GM23338 (cell line): ENCODE measurements at places on chromosomes 16 and 17. TPM values are rescaled to one million over a fixed set of nuclear protein-coding genes. Genes with fewer than 3 reads are reported as not detected.

ZDHHC7 gene
- 46.1 and 49.4 TPM in 2 replicates for total RNA-seq

LRRC36 gene
- total RNA-seq: 1.2 TPM in 1 of 2 replicates, not detected in the other

CES1 gene
- not detected in 2 replicates for total RNA-seq

ANKRD11 gene
- total RNA-seq: 114 and 159 TPM in 2 replicates

ATP5PD gene
- 240 and 244 TPM in 2 replicates for total RNA-seq

HAS3 gene
- total RNA-seq: 54.9 and 56.7 TPM in 2 replicates

DNA sequence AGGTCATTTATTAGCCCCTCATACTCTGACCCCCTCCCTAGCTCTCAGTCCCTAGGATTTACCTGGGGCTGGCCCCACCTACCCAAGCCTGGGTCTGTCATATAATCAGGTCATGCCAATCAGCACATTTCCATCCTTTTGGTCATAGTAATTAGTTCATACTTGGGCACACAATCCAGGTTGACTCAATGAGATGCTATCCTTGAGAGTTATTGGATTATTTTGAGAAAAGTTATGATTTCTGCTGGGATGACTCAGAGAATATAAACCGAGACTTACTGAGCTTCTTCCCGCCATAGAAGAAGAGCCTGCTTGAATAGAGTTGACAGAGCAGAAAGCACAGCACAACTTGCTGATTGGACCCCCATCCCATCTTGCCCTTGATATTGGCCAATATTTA is 331.5 kb downstream of the CBLN1 start:
- DNase-seq: no peak

GRCh38 chr16:50335196-50335958 is 33.4 kb downstream of the BRD7 start:
- DNase-seq: no peak

GRCh38 chr16:680625-680945 is 375 bp downstream of the STUB1 start:
- DNase-seq: no peak

DNA sequence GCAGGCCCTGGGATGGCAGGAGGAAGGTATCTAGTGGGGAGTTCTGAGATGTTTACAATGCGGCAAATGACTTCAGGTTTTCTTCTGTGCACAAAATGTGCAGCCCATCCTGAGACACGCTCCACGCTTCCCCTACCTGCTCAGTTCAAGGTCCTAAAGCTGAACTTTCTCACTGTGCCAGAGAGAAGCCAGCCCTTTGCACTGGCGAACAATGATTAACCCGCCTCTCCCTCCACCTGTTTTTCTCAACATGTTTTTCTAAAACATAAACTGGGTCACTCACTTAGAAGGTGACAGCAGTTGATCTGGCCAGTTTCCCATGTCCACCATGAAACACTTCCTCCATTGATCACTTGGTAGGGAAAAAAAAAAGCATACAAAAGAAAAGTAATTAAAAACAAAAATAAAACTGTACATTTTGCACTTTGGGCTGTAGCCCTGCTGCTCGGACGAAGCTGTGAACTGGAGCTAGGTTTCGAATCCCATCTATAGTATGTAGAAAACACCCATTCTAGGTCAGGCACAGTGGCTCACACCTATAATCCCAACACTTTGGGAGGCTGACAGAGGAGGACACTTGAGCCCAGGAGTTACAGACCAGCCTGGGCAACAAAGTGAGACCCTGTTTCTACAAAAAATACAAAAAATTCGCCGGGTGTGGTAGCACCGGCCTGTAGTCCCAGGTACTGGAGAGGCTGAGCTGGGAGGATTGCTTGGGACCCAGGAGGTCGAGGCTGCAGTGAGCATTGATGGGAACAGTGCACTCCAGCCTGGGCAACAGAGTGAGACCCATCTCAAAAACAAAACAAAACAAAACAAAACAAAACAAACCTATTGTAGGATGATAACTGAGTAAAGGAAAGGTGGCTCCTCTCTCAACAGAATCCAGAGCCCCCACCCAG is 6.1 kb upstream of the G6PC1 start:
- DNase-seq: no peak

DNA sequence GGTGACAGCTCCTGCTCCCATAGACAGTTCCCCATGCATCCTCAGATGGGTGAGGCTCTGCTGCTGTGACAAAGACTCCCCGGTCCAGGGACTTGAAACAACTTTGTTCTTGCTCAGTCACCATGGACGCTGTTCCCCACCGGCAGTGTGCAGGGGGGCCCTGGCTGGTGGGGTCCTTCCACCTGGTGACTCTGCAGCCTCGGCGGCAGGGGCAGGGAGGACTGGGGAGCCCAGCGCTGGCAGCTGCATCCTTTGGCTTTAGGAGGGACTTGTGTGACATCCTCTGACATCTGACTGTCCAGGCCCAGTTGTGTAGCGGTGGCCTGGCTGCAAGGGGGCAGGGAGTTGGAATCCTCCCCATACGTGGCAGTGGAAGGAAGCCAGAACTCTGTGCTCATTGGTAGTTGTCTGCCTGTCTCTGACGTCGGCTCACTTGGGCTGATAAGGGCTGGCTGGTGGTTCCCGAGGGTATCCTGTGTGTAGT is 107.3 kb downstream of the CMIP start:
- no peak for DNase-seq

GRCh38 chr17:70405492-70406220 is 236.3 kb downstream of the KCNJ2 start:
- DNase-seq: no peak

DNA sequence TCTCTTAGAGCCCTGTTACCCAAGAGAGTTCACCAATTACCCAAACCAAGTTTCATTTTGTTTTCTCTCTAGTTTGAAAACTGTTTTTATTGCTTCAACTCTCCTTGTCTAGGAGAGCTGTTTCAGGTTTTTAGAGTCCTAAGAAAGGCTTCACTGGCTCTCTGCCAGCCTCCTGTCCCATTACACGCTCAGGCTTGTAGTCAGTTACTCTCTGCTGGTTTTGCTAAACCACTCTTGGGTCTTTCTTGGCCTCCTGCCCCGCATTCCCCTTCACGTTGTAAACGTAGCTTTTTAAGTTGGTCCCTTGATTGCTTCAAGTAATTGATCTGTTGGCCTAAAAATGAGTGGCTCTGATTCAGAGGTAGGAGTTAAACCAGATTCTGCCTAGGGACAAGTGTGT is 529.1 kb downstream of the MAF start:
- DNase-seq: no peak

GRCh38 chr16:72210072-72210471 is 38.1 kb upstream of the PMFBP1 start:
- no peak for DNase-seq

DNA sequence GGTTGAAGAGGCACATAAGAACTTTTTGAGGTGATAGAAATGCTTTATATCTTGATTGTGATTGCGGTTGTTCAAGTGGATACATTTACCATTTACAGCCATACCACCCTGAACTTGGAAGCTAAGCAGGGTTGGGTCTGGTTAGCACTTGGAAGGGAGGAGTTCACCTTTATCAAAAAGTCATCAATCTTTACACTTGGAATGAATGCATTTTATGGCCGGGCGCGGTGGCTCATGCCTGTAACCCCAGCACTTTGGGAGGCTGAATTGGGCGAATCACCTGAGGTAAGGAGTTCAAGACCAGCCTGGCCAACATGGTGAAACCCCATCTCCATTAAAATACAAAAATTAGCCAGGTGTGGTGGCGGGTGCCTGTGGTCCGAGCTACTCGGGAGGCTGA is 9.5 kb upstream of the GJD3 start:
- no peak for DNase-seq

DNA sequence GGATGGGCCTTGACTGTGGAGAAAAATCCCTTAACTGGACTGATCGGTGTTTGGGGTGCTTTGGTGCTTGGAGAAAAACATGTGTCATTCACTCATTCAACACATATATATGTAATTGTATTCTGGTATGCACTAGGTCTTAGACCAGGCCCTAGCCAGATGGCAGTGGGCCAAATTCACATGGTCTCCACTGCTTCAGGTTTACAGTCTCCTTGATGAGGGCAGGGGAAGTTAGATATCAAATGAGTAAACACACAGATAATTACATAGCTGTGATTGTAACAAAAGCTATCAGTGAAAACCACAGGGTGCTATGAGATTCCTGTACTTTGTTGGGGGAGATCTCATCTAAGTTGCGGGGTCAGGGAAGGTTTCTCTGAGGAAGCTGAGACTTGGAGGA is 78.8 kb downstream of the WWP2 start:
- DNase-seq: no peak

GRCh38 chr16:10339777-10340732 is 45.8 kb upstream of the ATF7IP2 start:
- DNase-seq: no peak

DNA sequence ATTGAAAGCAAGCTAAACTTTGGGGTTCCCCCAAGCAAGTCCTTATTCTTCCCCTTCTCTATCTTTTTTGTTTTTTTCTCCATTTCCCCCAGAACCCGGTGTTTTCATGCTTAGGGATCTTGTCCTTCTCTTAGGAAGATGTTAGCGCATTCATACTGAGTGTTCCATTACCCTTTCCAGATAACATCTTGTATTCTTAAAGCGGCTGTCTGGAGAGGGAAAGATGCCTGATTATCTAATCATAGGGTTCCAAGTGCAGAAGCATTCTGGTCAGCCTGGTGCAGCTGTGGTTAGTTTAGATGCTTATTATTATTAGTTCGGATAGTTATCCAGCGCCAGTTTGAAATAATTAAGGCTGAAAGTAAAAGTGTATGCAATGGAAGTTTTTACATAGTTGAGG is 2.0 kb downstream of the TOM1L1 start:
- no peak for DNase-seq

- peak; percentile 80 for DNase-seq
These were observed 2.2 kb downstream of the RAB26 start for GRCh38 chr16:2150418-2151187.

DNA sequence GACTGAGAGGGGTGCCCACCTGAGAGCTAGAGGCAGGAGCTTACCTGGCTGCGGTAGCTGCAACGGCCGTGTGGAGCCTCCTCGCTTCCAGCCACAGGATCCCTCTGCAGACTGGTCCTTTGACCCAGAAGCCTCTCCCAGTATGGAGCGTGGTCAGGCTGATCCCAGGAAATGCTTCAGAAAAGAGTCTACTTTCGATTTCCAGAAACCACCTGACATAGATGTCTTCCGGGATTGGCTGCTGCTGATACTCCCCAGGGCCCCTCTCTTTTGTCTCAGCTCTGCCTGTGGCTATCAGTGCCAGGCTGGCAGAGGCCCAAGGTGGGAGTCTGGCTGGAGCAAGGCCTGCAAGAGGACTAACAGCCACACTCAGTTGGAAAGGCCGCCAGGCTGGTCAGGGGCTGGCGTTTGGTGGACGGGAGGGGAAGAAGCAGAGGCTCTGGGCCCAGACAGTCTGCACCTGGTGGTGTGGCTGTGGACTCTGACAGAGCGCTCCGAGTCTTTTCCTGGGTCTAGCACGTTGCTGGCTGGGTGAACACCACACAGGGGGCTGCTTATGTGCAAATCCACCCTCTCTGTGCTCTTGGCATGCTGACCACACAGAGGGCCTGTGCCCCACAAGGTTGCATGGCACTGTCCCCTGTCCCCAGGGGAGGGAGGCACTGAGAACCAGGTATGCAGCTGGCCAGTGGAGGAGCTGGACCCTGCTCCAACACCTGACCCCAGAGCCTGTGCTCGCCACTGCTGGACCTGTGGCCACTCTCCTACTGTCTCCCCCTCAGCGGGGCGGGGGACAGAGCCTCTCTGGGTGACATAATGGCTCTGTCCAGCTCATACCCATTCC is at the start of gene LGALS3BP:
TSS of gene LGALS3BP (minus strand) at position 144 of the 844 bp plus-strand sequence. CDS start 2,732 bp downstream, outside the sequence.
- peak; percentile 59 for DNase-seq
